BJ (cell line): ENCODE measurements at places on chromosomes 5 and 9.

DNA sequence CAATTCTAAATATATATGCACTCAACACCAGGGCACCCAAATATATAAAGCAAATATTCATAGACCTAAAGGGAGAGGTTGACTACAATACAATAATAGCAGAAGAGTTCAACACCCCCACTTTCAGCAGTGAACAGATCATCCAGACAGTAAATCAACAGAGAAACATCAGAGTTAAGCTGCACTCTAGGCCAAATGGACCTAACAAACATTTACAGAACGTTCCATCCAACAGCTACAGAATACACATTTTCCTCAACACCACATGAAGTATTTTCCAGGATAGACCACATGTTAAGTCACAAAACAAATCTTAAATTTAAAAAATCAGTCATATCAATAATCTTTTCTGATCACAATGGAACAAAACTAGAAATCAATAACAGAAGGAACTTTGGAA is 18.9 kb downstream of the APBA1 start:
- DNase-seq: no peak

DNA sequence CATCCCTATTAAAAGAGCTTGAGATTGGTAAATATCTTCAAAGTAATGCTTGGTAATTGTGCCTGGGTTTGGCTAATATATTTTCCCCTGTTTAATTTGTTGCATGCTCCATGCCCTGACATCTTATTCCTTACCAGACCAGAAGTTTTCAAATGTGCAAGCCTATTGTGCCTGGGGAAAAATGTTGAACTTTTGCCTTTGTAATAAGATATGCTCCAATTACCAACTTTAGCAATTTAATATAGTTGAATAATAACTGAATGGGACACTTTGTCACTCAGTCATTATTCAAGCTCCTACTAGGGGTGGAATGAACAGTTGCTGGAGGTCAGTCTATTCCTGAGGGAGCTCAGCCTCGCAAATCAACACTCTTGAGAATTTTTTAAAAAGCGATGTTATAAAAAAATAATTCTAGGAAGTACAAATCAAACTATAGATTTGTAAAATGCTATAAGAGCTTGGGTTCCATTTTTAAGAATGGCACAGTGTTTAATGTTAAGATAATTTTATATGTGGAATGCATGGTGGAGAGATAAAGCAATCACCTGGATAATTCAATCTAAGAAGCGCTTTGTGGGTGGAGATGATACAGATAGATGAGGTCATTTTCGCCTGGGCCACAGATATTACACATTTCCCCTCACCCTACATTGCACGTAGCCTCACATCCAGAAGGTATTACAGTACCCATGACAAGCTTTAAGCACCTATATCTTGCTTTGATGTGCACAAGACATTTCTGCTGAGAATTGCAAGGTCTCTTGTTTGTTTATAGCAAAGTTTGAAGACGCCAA is 231.8 kb downstream of the PIK3R1 start:
- DNase-seq: no peak

- no peak for DNase-seq
These were observed 153.9 kb downstream of the FSTL4 start for GRCh38 chr5:133458435-133458834.

GRCh38 chr9:96047116-96047639 is 171.7 kb downstream of the ERCC6L2 start:
- no peak for DNase-seq

- DNase-seq: no peak
These were observed 113.3 kb downstream of the FGF10 start for GRCh38 chr5:44275908-44276307.

GRCh38 chr5:54969856-54970828 is 15.3 kb downstream of the ESM1 start:
- no peak for DNase-seq
